ENCODE measurements at places on chromosomes 16 and 17.

DNA sequence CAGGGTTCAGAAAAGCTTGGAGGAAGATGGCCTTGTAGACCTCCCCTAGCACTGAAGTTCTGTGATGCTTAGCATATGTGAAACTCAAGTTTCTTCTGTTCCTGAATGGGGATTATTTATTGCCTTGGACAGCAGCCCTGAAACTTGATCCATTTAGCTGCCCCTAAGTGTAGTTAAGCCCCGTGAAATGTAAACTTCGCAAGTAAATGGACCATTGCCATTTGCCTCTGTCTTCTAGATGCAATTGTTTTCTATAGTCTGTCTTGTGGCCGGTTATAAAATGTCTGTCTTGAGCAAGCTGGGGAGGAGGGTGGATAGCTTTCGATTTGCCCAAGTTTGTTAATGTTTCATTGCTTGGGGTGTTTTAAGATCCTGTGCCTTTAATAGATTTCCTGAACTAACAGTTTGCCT is 261.8 kb downstream of the CDH13 start:
- DNase-seq = no peak

- no peak for DNase-seq
These were observed 80.3 kb upstream of the GOT2 start for GRCh38 chr16:58814348-58814801.

DNA sequence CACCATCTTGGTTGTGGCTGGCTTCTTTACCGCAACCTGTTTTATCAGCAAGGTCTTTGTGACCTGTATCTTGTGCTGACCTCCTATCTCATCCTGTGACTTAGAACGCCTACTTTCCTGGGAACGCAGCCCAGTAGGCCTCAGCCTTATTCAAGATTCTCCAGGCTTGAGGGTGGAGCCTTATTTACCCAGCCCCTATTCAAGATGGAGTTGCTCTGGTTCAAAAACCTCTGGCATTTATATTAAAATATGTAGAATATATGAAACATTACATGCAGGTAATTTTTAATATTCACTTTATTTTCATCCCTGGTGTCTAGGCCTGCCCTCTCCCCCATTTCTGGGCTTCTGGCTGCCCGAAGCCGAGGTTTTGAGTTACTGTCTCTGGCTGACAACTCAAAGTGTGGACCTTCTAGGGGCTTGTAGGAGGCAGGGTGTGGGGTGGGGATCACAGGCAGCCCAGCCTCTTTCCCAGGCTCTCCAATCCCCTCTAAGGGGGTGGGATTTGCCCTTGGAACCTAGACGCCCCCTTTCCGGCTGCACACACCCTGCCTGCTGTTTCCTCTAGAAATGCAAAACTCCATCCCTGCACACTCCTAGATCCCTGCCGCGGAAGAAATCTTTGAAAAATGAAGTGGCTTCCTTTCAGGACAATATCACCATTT is 152.0 kb downstream of the KCNJ12 start:
- DNase-seq = no peak

DNA sequence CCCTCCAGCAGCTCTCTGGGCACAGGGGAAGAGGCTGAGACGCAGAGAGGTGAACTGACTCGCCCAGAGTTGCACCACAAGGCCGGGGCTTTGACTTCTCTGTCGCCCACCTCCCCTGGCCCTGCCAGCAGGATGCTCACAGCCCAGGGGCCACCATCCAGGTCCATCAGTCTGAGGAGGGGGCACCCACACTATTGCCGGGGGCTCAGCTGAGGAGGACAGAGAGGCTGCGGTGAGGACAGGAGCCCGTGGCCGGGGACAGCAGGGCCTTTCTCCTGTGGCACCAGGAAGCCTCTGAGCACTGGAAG is 32.6 kb downstream of the KDM8 start:
- DNase-seq = no peak

DNA sequence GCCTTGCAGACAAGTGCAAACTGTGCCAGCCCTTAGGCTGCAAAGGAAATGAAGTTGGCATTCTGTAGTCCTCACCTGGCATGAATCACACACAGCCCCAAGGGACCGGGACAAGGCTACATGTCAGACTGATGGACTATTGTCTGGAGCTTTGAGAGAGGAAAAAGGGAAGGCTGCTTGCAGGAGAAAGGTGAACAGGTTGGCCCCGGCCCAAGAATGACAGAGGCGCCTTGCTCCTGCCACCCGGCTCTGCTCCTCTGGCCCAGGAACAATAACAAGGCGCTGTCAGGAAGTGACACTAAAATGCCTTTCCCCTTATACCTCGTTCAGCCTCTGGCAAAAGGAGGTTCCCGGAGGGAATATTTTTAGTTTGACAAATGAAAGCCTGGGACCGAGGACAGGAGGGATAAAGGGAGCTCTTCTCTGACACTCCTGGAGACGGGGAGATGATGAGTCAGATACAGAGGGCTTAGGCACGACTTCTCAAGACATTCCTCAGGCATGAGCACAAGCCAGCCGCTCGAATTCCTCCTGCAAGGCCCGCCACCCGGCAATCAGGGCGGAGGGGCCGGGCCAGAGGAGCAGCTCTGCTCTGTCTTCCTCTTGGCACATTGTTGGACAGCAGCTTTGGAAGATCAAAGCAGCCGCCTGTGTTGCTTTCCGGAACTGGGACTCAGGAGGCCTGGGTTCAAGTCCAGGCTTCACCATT is 105.8 kb downstream of the NOG start:
- DNase-seq = no peak

DNA sequence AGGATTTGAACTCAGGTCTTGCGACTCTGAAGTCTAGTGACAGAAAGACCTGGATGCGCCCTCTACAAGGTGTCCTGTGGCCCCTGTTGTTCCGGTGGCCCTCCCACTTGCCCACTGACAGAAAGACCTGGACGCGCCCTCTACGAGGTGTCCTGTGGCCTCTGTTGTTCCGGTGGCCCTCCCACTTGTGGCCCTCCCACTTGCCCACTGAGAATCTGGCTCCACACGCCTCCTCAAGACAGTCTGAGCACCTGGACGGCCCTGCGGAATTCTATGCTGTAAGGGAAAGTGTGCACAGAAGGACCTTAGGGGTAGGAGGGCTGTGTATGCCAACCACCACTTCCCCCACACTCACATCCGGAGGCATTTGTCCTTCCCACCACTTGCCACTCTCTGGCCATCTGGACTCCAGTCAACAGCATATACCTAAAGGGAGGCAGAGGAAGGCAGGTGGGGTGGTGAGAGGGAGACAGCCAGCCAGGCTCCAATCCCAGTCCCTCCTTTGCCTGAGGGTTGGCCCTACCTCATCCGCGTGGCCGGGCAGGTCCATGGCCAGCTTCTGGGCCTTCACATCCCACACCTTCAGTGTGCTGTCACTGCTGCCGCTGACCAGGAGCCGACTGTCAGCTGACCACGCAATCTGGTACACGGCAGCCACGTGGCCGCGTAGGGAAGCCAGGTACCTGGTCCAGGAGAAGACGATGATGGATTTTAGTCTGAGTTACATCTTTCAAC is 9.1 kb downstream of the NLE1 start:
- DNase-seq = no peak

- DNase-seq = no peak
These were observed 76.3 kb upstream of the ZNF469 start for GRCh38 chr16:88306411-88306810.

DNA sequence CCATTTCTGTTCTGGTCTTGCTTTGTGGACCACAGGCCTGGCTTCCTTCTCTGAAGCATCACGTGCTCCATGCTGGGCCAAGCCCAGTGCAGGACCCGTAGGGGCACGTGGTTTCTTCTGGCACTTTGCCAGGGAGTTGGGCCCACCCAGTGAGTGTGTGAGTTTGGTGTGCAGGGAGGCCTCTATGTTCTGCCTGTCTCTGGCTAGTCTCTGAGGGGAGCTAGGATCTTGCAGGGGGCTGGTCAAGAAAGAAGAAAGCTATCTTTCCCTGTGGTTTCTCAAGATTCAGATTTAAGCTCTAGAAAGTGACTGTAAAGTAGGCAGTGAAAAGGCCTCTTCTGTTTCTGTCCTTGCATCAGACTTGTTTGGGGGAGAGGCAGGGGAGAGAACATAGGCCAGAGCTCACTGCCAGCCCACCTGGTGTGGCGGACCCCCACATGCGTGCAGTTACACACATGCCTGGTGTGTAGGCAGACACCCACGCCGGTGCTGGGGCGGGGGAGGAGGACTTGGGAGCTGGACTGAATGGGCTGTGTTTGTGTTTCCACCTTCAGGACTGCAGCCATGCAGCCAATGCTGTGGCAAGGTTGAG is 11.8 kb downstream of the LASP1 start:
- no peak for DNase-seq

GRCh38 chr16:87095271-87095670 is 221.9 kb downstream of the C16orf95 start:
- DNase-seq = no peak

GRCh38 chr17:39380144-39380543 is 21.3 kb downstream of the FBXL20 start:
- DNase-seq = no peak

- no peak for DNase-seq
These were observed 6.2 kb downstream of the RPS6KB1 start for GRCh38 chr17:59899099-59899498.

DNA sequence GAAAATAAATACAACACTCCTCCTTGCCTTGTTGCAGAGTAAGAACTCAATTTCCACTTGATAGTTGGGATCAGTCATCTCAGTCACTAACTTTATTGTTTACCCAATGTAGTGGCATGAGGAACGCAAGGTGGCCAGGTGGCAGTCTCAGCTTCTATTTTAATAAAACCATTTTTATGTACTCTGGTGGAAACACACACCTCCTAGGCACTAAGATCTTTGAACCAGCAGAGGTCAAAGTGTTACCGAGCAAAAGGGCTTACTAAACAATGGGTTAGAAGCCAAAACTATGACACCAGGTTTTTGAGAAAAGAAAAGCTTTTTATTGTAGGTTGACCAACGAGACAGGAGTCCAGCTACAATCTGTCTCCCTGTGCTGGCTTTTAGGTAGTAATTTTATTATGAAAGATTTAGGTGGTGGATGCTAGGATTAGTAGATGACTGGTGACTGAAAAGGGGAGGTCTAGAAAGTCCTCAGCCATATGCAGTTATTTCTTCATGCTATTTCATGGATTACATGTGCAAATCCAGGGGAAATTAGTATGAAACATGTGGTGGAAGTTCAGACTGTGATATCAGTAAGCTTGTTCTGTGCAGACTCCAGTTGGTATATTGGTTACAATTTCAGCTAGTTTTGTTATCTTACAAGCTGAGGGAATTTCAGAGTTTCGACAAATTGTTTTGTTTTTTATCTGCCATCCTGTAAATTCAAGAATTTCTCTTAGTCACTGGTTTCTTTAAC is 122.3 kb downstream of the PCTP start:
- no peak for DNase-seq

- DNase-seq = no peak
These were observed 107.7 kb downstream of the BRIP1 start for GRCh38 chr17:61755668-61756067.

- DNase-seq = no peak
These were observed 34.3 kb downstream of the GINS2 start for GRCh38 chr16:85654251-85655095.

GRCh38 chr16:603933-604332 is 14.1 kb downstream of the RAB40C start:
- DNase-seq = no peak

- no peak for DNase-seq
These were observed 25.5 kb downstream of the ASPA start for GRCh38 chr17:3501344-3501743.

DNA sequence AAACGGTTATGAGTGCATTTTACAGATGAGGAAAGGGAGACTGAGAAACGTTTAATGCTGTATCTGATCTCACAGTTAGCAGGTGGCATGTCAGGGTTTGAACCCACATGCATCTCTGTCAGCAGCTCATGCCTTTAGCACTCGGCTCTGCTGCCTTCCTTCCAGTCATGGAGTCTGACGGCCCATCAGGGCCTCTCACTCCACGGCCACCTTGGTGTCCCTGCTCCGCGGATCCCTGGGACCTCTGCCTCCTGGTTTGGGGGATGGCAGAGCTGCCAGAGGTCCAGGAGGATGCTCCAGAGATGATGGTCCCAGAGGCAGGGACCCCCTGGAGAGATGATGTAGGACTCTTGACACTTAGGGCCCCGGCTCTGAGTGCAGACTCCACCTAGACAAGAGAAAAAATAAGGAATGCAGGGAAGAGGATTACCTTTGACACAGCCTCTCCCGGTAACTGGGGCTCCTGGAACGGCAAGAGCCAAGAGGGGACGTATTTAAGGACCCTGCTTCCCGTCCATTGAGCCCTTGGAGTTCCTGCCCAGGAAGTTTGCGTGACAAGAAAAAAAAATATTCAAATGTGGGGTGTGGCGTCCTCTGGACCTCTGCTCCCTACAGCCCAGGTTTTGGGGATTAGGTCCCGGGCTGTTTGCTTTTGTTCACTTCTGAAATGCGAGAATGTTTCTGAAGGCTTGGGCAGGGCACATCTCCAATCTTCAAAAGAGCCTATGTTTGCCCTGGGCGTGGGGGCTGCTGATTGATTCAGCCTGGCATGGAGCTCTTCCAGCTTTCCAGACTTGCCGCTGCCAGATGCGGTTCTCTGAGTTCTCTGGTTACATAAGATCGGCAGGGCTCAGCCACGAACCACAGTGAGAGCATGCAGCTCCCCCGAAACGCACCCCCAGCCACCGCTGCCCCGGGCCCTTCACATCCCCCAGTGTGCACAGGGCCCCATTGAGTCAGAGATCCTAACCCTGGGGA is at the start of gene ALDH3A1:
Gene ALDH3A1 (minus strand): TSS at position 470 of the 978 bp plus-strand sequence. CDS start 3,169 bp downstream, outside the sequence.
- DNase-seq = no peak

GRCh38 chr16:56373003-56373402 is 52.3 kb downstream of the AMFR start:
- no peak for DNase-seq

GRCh38 chr17:40325156-40326013 is 16.4 kb downstream of the RARA start:
- no peak for DNase-seq

- peak; percentile 35 for DNase-seq
These were observed 10.0 kb upstream of the SKAP1 start for GRCh38 chr17:48439875-48440505.

DNA sequence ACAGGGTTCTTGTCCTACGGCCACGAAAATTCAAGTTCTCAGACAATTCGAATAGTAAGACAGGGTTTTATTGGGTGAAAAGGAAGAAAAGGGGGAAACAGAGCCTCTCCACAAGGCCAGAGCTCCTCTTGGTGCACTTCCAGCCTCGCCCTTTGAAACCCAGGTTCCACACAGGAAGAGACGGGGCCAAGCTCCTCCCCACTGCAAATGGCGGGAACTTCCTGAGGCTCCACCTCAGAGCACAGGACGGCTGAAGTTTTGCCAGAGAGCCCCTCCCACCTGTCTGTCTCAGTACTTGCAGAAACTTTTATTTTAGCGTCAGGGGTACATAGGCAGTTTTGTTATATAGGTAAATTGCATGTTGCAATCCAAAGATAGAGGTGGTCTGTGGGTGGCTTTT is 165.7 kb upstream of the CDH8 start:
- no peak for DNase-seq

DNA sequence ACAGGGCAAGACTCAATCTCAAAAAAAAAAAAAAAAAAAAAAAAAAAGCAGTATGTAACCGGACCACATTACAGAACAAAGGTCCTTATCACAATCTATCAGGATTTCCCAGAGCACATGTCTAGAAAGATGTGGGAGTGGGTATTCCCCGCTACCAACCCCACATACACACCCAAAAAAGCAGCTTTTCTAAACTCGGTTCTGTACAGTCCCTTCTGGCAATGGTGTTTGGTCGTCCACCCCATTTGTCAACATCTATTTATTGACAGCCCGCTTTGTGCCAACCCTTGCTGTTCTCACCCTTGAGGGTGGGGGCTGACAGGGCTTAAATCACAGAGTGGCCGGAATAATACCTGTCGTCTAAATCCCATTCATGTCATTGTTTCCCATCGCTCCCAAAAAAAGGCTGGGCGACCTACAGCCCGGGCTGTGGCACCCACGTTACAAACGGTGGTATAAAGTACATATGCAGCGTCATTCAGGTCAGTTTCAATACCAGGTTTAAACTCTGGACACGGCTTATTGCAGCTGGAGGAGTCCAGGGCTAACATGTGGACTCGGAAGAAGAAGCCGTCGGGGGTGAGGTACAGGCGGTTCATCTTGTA is 3.6 kb downstream of the C17orf58 start:
- DNase-seq = no peak

All from stimulated activated CD8-positive, alpha-beta memory T cell treated with anti-CD3 and anti-CD28 coated beads, Interleukin-12 subunit alpha, Interleukin-12 subunit beta, amount 100 ng/mL, for 1 hour (primary cell).